Right cardiac atrium (tissue), 5 donors: ENCODE measurements at places on chromosomes 1 and 21.

DNA sequence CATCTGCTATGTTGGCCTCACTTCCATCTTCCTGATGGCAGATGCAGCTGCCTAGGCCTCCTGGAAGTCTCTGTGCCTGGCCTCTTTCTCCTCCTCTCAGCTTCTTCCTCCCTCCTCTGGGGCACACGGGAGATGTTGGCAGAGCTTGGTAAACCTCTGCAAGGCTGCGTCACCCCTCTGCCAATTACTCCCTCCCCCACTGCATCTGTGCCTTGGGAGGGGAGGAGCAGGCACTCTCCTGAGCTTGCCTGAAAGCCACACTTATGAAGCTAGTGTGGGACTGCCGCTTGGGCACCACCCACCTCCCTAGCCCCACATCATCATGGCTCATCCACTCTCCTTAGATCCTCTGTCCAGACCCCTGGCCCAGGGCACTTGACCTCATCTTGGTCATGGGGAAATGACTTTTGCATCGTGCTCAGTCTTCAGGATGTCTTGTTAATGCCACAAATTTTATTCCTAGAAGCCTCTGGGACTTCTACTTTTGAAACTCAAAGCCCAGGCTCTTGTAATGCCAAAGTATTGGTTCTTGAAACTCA, 7.3 kb upstream of the TMEM51 start:
- no peak for DNase-seq

GRCh38 chr1:147824798-147825197, 64.4 kb upstream of the GJA5 start:
- DNase-seq = no peak

GRCh38 chr1:204409123-204409522, 2.5 kb downstream of the PPP1R15B start:
- DNase-seq = no peak

DNA sequence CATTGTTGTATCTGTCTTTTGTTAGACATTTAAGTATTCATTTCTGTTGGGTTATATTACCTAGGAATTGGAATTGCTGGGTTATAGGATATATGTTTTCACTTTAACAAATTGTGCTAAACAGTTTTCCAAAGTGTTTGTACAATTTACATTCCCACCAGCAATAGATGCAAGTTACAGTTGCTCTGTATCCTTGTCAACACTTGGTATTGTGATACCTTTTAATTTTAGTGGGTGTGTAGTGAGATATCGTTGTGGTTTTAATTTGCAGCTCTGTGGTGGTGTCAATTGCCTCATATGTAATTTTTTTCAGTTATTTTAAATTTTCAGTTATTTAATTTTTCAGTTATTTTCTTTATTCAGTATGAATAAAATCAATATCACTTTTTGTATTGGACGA, 7.4 kb upstream of the DPH5 start:
- no peak for DNase-seq

DNA sequence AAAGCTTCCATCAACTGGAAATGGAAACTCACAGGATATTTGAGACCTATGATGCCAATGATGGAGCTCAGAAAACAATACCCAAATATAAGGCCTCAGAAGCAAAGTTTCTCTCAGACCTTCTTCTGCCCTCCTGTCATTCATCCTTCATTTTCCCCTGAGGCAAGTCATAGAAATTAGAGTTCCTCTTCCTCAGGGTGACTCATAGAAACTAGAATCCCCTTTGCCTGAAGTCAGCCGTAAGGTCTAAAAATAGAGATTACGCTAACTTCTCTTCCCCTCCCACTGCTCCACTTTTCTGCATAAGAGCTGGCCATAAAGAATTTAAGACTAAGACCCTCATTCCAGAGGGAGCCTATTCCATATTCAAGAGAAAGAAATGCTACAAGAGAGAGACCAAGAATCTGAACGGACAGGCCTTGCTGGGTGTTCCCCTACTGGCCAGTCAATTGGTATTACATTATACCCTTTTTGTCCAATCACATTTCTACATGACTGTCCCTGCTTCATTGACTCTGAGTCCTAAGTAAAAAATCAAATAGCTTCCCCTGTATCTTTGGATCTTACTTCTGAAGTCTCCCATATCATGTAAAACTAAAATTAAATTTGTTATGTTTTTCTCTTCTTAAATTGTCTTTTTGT, 994.9 kb downstream of the ADGRL2 start:
- no peak for DNase-seq

- DNase-seq = no peak
These were observed 10.5 kb downstream of the FAAH start for GRCh38 chr1:46404482-46405196.
